ENCODE measurements at places on chromosomes 5 and 9.

GRCh38 chr5:74312746-74313145 lies 327.8 kb downstream of the ENC1 start:
- no peak for DNase-seq
- H3K36me3 ChIP-seq: no peaks in the 10 kb centered on the region
- no peak overlapping the region for H3K4me3 ChIP-seq
- H3K4me1 ChIP-seq: no peaks in the 10 kb centered on the region
- H3K27me3 ChIP-seq: no peaks in the 10 kb centered on the region
- no peak overlapping the region for H3K27ac ChIP-seq

GRCh38 chr5:44389090-44389822 lies at the start of gene FGF10:
TSS of gene FGF10 (minus strand) at chr5:44389420. CDS start at chr5:44388682, 738 bp downstream.
- no peak within 1 kb of the TSS for H3K27ac ChIP-seq
- H3K4me1 ChIP-seq: no peaks in the 10 kb centered on the region
- no peak for DNase-seq
- H3K4me3 ChIP-seq: no peak within 1 kb of the TSS
- H3K27me3 ChIP-seq: no peaks in the 10 kb centered on the region

- no peaks in the 10 kb centered on the region for H3K4me1 ChIP-seq
- no peak for DNase-seq
- H3K36me3 ChIP-seq: peaks cover 42% of the 10 kb centered on the region
- no peak overlapping the region for H3K4me3 ChIP-seq
- no peaks in the 10 kb centered on the region for H3K27me3 ChIP-seq
Observed at GRCh38 chr9:136902259-136902821, 16.0 kb downstream of the TRAF2 start.

GRCh38 chr5:58786711-58787303 lies 203.9 kb downstream of the RAB3C start:
- DNase-seq: no peak
- no peak overlapping the region for H3K4me3 ChIP-seq
- H3K4me1 ChIP-seq: no peaks in the 10 kb centered on the region
- H3K27me3 ChIP-seq: no peaks in the 10 kb centered on the region
- H3K36me3 ChIP-seq: no peaks in the 10 kb centered on the region
- no peak overlapping the region for H3K27ac ChIP-seq

- H3K36me3 ChIP-seq: no peaks in the 10 kb centered on the region
- H3K27me3 ChIP-seq: no peaks in the 10 kb centered on the region
- no peak for DNase-seq
- no peak overlapping the region for H3K4me3 ChIP-seq
- no peak overlapping the region for H3K27ac ChIP-seq
Observed at GRCh38 chr9:102985162-102985895, 9.8 kb upstream of the CYLC2 start.

- H3K4me3 ChIP-seq: no peak overlapping the region
- H3K27ac ChIP-seq: no peak overlapping the region
- no peaks in the 10 kb centered on the region for H3K4me1 ChIP-seq
- H3K36me3 ChIP-seq: no peaks in the 10 kb centered on the region
Observed at GRCh38 chr5:109143031-109143430, 266.7 kb downstream of the PJA2 start.

- peaks cover 23% of the 10 kb centered on the region for H3K4me1 ChIP-seq
- DNase-seq: no peak
- no peaks in the 10 kb centered on the region for H3K27me3 ChIP-seq
- H3K36me3 ChIP-seq: no peaks in the 10 kb centered on the region
- no peak overlapping the region for H3K27ac ChIP-seq
- H3K4me3 ChIP-seq: no peak overlapping the region
Observed at GRCh38 chr5:119379942-119380547, 24.2 kb downstream of the TNFAIP8 start.

DNA sequence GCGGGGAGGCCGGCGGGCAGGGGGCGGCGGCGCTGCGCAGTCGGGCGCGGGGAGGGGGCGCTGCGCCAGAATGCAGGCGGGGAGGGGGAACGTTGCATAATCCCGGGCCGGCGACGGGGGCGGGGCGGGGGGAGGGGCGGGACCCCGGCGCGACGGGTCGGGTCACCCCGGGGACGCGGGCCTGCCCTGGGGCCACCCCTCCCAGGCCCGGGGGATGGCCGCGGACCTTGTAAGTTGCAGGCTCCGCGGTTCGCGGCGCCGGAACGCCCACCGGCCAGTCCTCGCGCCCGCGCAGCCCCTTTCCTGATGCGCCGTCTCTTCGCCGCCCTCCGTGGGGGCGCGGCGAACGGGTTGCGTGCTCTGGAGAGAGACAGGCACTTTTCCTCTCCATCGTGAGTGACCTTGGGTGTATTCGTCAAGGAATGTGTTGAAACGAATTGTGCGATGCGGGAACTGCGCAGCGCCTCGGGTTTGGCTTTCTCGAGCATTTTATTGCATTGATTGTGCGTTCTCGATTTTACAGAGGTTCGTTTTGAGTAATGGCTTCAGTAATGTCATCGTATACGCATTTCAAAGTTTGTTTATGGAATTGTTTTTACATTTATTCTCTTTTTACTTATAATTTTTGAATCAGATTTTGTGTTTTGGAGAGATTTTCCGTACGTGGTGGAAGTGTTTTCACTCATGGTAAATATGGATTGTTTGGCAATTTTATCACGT lies 802 bp downstream of the SPIN1 start:
- H3K27ac ChIP-seq: peak overlapping the region; percentile 5
- peaks cover 3% of the 10 kb centered on the region for H3K36me3 ChIP-seq
- H3K4me3 ChIP-seq: peak overlapping the region; percentile 76
- peaks cover 24% of the 10 kb centered on the region for H3K4me1 ChIP-seq
- DNase-seq: peak; percentile 76

GRCh38 chr5:40675396-40676133 lies 4.2 kb upstream of the PTGER4 start:
- H3K27ac ChIP-seq: no peak overlapping the region
- H3K27me3 ChIP-seq: no peaks in the 10 kb centered on the region

DNA sequence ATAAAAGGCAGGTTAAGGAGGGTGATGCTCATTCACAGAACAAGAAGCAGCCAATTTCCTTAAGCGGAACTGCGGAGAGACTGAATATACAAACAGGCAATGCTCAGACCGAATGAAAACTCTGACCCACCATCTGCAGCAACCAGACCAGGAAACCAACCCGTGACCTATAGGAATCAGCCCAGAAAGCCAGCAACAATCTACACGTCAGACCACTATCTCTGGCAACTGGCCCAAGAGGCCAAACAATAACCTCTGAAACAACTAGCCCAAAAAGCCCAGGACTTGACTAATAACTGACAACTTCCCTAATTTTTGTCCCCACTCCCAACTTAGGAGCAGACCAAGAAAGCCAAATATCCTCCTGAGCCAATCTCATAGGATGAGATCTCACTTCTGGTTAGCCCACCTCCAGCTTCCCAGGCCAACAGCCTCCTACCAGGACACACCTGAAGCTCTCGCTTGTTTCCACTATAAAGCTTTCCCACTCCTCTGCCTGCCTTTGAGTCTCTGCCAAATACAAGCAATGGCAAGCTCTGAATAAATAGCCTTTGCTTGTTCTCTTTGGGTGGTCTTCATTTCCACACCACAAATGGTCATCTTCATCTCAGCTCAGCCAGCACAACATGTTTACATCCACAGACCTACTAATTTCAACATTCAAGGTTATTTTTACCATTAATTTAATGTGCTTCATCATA lies 168.5 kb downstream of the HSD17B3 start:
- H3K4me1 ChIP-seq: peaks cover 8% of the 10 kb centered on the region
- H3K4me3 ChIP-seq: no peak overlapping the region
- no peak overlapping the region for H3K27ac ChIP-seq
- no peaks in the 10 kb centered on the region for H3K36me3 ChIP-seq
- H3K27me3 ChIP-seq: no peaks in the 10 kb centered on the region

- H3K27me3 ChIP-seq: no peaks in the 10 kb centered on the region
- no peaks in the 10 kb centered on the region for H3K4me1 ChIP-seq
- H3K36me3 ChIP-seq: no peaks in the 10 kb centered on the region
- H3K27ac ChIP-seq: no peak overlapping the region
- no peak for DNase-seq
Observed at GRCh38 chr9:118281772-118282171, 577.6 kb downstream of the TLR4 start.

DNA sequence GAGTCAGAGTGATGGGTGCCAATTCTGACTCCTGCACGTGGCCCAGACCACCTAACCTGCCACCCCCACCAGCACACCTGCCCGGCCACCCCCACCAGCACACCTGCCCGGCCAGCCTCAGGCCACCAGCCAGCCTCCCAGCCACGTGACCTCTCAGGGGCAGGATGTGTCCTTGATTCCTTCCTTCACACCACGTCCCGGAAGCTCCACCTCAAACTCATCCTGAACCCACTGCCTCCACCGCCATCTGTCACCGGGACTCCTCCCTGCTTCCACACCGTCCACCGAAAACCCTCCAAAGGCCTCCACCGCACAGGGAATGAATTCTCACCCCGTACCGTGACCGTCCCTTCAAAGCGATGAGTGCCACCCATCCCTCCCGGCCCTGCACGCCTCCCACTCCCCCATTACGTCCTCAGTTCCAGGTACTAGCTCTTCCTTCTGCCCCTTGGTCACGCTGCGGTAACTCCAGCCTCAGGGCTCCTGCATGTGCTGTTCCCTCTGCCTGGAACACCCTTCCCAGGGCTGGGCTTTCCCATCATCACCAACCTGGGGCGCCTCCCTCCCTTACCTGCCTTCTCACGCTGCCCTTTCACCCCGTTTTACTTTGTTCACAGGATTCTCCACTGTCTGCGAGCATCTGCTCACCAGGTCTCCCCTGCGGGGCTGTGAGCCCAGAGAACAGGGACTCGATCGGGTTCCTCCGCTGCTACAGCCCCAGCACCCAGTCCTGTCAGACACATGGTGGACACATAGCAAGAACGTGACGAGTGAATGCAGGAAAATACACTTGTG lies 82.9 kb downstream of the ADAMTS2 start:
- H3K4me3 ChIP-seq: no peak overlapping the region
- H3K27me3 ChIP-seq: no peaks in the 10 kb centered on the region
- H3K27ac ChIP-seq: no peak overlapping the region
- H3K36me3 ChIP-seq: no peaks in the 10 kb centered on the region

DNA sequence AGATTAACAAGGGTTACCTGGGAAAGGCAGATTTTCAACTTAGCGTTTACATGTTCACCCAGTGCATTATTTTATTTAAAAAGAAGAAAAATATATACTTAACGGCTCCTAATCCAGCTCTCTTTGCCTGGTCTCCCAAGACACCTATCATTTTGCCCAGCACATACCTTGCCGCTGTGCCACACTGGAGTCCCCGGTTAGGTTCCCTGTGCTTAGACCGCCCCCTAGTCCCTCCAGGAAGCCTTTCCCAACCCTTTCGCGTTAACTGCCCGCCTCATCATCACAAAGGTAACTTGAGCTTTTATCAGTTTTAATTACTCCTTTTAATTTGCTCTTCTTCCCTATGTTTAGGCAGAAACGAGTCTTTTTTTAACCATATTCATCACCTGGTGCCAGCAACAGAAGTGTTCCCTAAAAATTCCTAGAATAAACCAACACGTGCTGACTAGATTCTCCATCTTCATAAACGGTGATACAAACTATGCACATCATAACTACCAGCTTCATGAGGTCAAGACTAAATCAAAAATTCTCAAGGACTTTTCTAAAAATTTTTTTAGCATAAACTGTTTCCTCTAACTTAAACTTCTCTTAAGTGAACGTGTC lies 19.7 kb downstream of the DNAJA1 start:
- no peak for DNase-seq
- peaks cover 21% of the 10 kb centered on the region for H3K4me1 ChIP-seq
- peaks cover 21% of the 10 kb centered on the region for H3K36me3 ChIP-seq
- H3K4me3 ChIP-seq: peak overlapping the region; percentile 60
- peak overlapping the region; percentile 23 for H3K27ac ChIP-seq
- no peaks in the 10 kb centered on the region for H3K27me3 ChIP-seq

DNA sequence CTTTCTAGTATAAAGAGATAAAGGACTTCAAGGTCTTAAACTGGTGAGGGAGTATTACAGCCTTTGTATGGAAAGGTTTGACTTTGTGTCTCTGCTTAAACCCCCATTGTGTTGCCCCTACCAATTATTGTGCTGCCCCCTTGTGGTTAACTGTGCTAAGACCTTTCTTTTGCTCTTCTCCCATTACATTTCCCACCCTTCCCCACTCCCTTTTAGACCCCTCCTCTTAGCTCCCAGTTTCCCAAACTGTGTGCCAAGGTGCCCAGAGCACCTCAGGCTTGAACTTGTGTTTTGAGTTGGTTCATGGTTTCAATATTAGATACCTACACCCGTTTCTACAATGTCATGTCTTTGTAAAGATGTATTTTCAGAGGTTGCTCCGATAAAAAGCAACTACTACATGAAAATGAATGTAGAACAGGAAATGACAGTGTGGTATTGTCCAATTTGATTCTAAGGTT lies 2.9 kb downstream of the JAK2 start:
- no peak overlapping the region for H3K27ac ChIP-seq
- H3K4me3 ChIP-seq: peak overlapping the region; percentile 23
- peaks cover 7% of the 10 kb centered on the region for H3K36me3 ChIP-seq
- no peaks in the 10 kb centered on the region for H3K27me3 ChIP-seq
- DNase-seq: peak; percentile 86

DNA sequence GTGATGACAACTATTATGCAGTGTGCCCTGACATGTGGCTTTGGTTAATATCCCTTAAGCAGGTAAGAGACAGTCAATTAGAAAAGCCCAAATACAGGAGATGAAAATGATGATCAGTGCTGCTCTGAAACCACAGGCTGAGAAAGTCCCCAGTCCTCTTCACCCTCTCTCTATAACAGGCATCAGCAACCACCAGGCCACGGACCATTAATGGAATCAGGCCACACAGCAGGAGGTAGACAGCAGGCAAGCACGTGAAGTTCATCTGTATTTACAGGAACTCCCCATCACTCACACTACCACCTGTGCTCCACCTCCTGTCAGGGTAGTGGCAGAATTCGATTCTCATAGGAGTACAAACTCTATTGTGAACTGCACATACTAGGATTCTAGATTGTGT lies 591.6 kb upstream of the CYLC2 start:
- no peak overlapping the region for H3K4me3 ChIP-seq
- no peaks in the 10 kb centered on the region for H3K27me3 ChIP-seq
- H3K4me1 ChIP-seq: no peaks in the 10 kb centered on the region
- no peak for DNase-seq
- H3K36me3 ChIP-seq: no peaks in the 10 kb centered on the region

- no peak for DNase-seq
- peaks cover 58% of the 10 kb centered on the region for H3K36me3 ChIP-seq
- H3K4me1 ChIP-seq: no peaks in the 10 kb centered on the region
Observed at GRCh38 chr5:139284295-139284694, 9.2 kb upstream of the MATR3 start.

DNA sequence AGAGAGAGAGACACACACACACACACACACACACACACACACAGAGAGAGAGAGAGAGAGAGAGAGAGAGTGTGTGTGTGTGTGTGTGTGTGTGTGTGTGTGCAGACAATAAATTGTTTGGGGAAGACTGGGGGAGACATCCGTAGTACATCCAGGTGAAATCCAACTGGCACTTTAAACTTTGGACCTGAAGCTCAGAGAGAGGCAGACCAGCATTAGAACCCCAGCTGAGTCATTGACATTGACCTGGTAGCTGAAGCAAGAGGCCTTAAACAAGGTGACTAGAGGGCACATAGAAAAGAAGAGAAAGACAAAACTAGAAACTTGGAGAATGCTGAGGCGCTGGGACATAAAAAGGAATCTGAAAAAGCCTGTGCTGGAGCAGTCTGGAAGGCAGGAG lies 251.5 kb downstream of the CRB2 start:
- peaks cover 17% of the 10 kb centered on the region for H3K4me1 ChIP-seq
- no peak for DNase-seq
- H3K27ac ChIP-seq: peak overlapping the region; percentile 45
- H3K4me3 ChIP-seq: no peak overlapping the region

Data from Karpas-422 (cell line).